ENCODE measurements at places on chromosomes 4 and X.

DNA sequence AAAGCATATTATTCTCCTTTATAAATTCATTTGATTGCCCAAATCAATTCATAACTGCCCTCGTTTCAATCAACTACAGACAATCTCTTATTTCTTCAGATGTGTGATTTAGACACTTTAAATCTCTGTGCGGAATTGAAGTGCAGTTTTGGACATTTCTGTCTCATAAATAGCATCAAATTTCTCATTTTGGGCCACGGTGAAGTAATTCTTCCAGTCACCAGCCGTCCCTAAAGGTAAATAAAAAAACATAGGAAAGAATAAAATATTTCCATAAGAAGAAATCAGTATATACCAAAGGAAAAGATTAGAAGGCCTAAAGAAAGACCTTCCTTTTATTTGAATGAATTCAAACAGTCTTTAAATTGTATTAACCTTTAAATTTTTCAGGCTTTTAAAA lies 33.4 kb downstream of the SULT1B1 start:
- no peak for DNase-seq

- no peak for DNase-seq
Measured at GRCh38 chr4:123838474-123838873, 441.9 kb downstream of the SPRY1 start.

GRCh38 chrX:646228-646495 lies 15.6 kb downstream of the SHOX start:
- no peak for DNase-seq

GRCh38 chr4:107094332-107094731 lies 58.2 kb upstream of the DKK2 start:
- no peak for DNase-seq

GRCh38 chr4:121308328-121308663 lies 72.5 kb downstream of the QRFPR start:
- DNase-seq, result no peak

DNA sequence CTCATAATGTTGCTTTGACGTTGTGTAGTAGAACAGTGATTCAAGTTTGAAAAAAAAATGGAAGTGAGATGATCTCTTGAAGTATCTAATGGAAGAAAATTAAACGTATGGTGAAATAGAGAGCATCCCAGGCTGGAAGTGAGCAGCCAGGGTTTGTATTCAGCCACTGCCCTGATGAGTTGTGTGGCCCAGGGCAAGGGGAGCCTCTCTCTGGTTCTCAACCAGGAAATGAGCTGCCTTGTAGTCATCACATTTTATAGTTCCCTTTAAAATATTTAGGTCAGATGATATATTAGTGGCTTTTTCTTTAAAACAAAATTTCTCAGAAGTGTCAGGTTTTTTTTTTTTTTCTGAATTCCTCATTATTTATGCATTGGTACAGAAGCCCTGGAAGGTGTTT lies 150.3 kb downstream of the GPAT3 start:
- DNase-seq, result no peak

GRCh38 chr4:113684534-113685091 lies 76.9 kb downstream of the CAMK2D start:
- DNase-seq, result no peak

DNA sequence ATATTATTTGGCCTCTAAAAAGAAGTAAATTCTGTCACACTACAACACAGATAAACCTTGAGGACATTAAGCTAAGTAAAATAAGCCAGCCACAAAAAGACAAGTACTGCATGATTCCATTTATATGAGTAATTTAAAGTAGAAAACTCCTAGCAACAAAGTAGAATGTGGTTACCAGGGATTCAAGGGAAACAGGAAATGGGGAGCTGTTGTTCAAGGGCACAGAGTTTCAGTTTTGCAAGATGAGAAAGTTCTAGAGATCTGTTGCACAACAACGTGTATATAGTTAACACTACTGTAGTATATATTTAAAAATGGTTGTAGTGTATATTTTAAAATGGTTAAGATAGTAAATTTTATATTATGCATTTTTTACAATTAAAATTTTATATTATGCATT lies 25.4 kb downstream of the SEC31A start:
- no peak for DNase-seq

DNA sequence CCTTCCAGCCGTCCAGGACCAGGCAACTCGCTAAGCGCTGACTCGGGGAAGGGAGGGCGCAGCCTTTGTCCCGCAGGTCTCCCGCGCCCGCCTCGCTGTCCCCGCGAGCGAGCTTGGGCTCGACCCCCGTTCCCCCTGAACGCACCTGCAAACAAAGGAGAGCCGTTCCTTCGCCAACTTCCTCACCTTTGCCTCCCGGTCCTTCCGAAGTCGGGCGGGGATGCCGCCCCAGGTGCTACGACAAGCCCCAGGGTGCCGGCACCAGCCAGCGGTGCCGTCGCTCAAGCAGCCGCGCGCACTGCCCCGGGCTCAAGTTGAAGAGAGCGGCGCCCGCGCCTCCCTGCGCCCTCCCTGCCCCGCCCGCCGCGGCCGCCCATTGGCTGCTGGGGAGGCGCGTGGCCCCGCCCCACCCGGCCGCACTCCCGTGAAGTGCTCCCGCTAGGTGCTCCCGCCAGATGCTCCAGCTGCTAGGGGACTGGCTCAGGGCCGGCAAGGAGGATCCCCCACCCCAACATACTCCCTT lies 107.1 kb downstream of the NSUN7 start:
- peak; percentile 2 for DNase-seq

DNA sequence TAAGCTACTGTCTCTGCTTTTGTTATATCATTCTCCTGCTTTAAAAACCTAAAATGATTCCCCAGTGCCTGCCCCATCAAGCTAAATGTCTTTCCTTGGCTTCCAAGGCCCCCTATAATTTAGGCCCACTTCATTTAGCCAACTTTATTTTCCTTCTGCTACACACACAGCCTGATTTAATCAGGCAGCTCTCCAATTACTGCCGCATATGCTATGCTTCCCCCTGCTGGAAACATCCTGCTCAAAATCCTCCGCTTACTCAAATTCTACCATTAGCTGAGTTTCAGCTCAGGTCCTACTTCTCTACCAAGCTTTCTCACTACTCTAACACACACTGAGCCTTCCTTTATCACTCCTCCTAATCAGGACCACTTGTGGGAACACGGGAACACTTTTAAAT lies 17.0 kb downstream of the LAMP2 start:
- DNase-seq, result no peak

GRCh38 chr4:122873821-122874593 lies 47.4 kb downstream of the FGF2 start:
- DNase-seq, result no peak

DNA sequence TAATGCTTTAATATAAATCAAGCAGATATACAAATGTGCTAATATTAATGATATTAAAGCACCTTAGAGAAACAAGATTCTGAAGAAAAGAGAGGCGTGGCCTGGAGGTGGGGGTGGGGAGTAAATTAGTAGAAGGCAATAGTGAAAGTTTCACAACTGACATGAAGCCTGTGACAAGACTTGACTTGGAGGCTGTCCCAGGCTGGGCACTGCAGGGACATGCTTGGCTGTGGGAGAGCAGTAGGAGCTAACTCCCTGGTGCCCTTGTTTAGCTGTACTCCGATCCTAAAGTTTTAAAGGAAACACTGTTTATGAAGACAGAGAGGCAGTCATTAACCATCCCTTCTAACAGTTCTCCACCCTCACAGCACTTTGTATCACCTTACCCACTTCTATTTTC lies 239.0 kb upstream of the MAB21L2 start:
- no peak for DNase-seq

DNA sequence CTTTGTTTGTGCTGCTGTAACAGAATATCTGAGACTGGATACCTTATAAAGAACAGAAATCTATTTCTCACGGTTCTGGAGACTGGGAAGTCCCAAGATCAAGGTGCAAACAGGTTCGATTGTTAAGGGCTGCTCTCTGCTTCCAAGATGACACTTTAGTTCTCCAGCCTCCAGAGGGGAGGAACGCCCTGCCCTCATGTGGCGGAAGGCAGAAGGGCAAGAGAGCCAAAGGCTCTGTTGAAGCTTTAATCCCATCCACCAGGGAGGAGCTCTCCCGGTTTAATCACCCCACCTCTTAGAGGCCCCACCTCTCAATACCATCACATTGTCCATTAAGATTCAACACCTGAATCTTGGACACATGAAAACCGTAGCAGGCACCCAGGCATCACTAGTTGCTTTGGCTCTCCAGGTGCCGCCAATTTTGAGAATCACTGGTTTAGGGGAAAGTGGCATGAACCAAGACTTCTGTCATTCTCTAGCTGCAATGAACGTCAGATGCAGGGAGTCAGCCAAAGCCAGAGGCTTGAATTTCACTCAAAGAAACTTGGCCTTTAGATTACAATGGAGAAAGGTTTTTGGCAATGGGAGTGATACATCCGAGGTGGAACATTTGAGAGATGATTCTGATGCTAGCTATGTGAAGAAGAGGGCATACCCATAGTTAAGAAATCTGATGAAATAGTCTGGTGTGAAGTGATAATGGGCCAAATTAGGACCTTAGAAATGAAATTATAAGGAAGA lies 15.7 kb downstream of the FHL1 start:
- peak; percentile 16 for DNase-seq

DNA sequence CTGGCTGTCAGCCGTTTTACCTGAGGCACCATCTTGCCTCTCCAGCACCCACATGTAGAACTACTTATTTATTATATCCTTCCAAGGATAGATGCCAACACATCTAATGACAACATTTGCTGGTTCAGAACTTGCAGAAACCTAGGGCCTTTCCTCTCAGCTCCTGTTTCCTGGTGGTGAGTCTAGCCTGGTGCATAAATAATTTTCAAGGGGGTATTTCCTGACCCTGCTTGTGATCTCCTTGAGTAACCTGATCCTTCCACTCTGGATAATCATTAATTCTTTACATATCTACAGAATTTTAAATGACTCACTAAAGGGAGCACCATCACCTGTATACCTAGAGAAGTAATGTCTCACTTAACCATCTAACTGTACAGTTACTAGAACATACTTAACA lies 153.4 kb downstream of the PPARGC1A start:
- DNase-seq, result no peak

GRCh38 chr4:155495572-155496293 lies 119.0 kb upstream of the MAP9 start:
- DNase-seq, result no peak

DNA sequence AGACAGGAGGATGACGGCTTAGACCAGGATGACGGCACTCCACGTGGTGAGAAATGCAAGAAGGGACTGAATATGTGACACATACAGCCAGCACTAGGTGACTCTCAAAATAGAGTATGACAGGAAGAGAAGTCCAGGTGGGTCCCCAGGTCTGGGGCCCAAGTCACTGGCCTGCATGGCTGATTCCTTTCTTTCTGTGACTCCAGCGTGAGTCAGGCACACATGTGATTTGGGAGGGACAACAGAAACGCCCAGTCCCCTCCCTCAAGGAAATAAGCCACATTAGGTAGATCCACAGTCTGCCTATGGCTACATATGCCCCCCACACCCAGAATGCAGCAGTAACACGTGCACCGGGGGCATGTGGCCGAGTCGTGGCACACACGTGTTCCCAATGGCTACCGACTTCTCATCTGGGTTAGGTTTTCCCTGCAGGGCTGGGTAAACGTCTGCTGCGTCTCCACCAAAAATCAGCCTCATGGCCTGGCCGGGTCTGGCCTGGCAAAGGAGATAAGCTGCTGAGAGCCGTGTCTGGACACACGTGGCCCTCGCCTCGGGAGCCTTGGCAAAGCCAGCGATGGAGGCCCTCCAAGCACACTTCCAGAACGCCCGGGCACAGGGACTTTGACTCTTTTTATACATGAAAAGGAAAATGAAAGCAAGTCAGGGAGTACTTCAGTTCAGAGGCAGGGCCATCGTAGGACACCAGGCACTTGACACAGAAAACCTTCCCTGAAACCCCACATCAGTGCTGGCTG lies 19.3 kb downstream of the SEL1L3 start:
- no peak for DNase-seq

- DNase-seq, result peak; percentile 71
Measured at GRCh38 chr4:40301603-40302002, 33.5 kb upstream of the CHRNA9 start.

GRCh38 chr4:184356366-184356765 lies 118.0 kb downstream of the IRF2 start:
- DNase-seq, result no peak

DNA sequence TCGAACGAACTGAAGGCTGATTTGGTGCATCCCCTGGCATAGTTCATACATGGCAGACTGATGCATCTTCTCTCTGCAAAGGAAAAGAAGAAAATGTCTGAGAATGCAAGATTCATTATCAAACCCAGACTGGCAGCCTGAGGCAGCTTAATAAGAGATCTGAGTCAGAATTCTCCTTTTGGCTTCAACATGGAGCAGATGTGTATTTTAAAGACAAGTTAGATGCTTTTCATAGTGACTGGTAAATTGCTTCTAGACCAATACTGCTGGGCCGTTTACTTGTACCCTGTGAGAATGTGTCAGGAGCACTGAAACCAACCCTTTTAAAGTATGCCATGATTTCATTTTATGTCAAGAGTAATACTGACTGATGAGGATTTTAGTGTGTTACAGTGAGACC lies 322.0 kb downstream of the NR3C2 start:
- no peak for DNase-seq

DNA sequence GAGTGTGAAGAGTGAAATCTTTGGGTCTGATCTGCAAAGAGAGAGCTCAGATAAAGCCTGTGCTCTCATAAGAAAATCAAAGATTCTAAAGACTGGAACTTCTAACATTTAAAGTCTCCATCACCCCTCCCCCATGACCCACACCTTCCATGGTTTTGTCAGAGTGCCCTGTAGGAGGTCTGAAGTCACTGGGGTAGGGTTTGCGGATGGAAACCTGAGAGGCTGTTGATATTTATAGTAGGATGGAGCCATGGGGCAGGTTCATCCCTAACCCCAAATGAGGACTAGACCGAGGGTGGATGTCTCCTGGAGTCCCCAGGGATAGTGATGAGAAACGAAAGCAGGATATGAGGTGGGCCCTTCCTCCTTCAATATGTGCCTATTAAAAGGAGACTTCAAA lies 28.4 kb upstream of the NLGN4X start:
- DNase-seq, result no peak

DNA sequence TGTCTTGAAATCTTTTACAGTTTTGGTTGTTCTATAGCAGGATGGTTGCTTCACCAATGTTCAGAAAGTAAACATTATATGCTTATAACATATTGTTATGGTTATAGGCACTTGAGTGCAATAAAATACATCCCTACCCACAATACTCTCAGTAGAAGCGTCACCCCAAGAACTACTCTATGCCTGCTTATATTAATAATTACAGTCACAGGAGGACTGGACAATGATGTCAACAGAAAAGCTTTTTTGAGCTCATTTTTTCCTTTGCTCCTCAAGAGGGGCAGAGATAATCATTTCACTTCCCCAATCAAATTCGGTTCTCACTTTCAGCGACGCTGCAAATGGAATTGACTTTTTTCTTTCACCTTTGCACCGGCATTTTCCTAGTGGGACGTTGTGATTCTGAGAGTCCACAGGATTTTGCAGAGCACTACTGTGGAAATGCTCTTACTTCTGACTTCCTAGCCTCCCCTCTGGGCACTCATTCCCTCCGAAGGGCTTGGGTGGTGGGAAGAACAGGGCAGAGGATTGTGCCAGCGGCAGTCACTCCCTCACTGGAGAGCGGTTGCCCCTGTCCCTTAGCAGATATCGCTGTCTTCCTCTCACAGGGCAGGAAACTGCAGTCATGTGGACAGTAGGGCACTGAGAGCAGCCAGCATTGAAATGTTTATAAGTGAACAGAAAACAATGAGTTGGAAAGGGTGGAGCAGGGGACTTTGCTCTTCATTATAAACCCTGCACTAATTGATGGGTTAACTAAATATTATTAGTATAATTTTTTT lies 24.9 kb upstream of the SGMS2 start:
- no peak for DNase-seq

Data from effector CD4-positive, alpha-beta T cell (primary cell).